NCI-H2081 treated with DMSO at 0.1 percent for 48 hours (cell line): ENCODE measurements at places on chromosomes 16 and 17.

DNA sequence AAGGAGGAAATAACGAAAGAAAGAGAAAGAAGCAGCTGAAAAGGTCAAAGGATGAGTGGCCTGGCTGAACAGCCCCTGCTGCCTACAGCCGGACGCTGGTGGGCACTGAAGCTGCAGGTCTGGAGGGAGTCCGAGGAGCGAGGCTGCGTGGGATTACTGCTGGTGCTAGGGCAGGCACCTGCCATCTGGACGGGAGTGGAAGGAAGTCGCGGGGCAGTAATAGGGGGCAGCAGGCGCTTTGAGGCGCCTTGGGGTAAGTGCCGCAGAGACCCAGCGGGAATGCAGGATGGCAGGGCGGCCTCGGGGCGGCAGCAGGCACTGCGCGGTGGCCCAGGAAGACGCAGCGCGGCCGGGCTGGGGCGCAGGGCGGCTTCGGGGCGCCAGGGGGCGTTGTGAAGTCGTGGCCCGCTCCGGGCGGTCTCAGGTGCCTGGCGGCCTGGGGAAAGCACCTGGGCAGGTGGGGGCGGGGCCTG lies 303 bp upstream of the SCNN1G start:
- DNase-seq, result peak; percentile 25

GRCh38 chr17:19271780-19272357 lies 34.7 kb downstream of the EPN2 start:
- no peak for DNase-seq

GRCh38 chr17:4584101-4584916 lies at the start of gene SMTNL2:
Gene SMTNL2, plus strand, starts transcription at chr17:4584529. Its CDS starts 77 bp downstream, at chr17:4584606.
- no peak for DNase-seq

DNA sequence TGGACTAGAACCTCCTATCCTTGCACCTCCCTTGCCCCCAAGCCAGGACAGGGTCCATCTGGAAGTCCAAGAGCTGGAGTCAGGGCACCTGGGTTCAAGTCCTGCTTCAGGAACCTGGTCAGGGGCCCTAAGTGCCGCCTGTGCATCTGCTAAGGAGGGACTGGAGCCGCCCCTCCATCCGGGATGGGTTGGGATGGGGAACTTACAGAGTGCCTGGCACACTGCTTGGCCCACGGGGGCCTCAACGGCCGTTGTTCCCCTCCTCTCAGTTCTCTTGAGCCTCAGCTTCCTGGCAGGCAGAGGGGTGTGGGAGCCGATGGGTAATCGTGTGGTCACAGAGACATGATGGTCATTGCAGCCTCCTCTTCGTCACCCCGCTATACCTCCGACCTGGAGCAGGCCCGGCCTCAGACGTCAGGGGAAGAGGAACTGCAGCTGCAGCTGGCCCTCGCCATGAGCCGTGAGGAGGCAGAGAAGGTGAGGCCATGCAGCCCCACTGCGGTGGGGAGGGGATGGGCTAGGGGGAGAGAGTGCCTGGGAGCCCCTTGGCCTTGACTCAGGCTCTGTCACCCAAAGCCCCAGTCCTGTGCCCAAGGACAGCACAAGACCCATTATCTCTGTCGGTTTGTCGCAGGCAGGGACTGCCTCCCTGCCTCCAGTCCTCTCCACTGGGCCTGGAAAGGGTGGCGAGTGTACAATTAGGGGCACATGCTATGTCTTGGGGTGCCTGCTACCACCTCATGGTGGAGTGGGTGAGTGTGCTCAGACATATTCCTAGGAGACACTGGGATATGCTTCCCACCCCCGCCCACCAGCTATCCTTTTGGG lies 5.4 kb downstream of the EPN3 start:
- DNase-seq, result no peak

GRCh38 chr17:2056206-2057174 lies 1.6 kb downstream of the HIC1 start:
- no peak for DNase-seq

GRCh38 chr17:27543464-27543856 lies 87.2 kb downstream of the KSR1 start:
- no peak for DNase-seq

GRCh38 chr16:78218279-78218678 lies 118.8 kb downstream of the WWOX start:
- DNase-seq, result no peak

GRCh38 chr17:72556944-72557826 lies 436.4 kb downstream of the SOX9 start:
- DNase-seq, result peak; percentile 21

- DNase-seq, result no peak
These were observed 342.8 kb upstream of the HSBP1 start for GRCh38 chr16:83464991-83465390.

GRCh38 chr17:75874323-75875181 lies 3.8 kb downstream of the TRIM47 start:
- no peak for DNase-seq

DNA sequence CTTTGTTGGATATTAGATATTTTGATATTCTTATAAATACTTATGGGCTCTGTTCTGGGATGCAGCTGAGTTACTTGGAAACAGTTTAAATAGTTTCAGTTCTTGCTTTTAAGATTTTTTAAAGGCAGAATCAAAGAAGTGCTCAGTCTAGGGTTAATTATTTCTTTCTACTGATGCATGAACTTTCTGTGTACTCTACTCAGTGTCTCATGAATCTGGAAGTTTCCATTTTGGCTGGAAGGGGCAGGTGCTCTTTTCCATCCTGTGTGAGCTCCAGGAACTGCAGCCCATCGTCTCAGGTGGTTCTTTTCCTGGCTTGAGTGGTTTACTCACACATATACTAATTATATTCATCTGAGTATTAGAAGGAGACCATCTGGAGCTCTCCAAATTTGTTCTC lies 61.1 kb upstream of the CPHXL start:
- DNase-seq, result no peak

DNA sequence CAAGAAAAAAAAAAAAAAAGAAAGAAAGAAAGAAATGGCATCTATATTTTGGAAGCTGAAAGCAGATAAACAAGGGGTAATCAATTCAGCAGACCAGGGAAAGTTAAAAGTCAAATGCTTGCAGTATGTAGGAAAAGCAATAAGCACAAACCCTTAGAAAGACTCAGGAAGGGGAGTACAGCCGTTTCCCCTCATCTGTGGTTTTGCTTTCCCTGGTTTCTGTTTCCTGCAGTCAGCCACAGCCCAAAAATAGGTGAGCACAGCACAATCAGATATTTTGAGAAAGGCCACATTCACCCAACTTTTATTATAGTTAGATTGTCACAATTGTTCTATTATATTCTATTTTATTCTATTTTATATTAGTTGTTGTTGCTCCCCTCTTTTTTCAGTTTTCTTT lies 14.4 kb upstream of the ALOX12 start:
- no peak for DNase-seq

DNA sequence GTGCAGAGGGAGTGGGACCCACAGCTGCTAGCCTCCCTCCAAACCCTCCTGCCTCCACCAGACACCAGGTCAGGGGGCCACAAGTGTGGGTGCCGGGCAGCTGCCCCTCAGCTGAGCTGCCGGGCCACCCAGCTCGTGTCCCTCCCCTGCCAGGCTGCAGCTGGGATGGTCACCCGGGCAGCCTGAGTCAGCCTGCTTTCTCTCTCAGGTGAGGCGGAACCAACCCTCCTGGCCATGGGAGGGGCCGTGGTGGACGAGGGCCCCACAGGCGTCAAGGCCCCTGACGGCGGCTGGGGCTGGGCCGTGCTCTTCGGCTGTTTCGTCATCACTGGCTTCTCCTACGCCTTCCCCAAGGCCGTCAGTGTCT lies 6.9 kb downstream of the SLC16A3 start:
- DNase-seq, result no peak

- no peak for DNase-seq
These were observed 247.8 kb downstream of the XYLT1 start for GRCh38 chr16:17222871-17223401.

DNA sequence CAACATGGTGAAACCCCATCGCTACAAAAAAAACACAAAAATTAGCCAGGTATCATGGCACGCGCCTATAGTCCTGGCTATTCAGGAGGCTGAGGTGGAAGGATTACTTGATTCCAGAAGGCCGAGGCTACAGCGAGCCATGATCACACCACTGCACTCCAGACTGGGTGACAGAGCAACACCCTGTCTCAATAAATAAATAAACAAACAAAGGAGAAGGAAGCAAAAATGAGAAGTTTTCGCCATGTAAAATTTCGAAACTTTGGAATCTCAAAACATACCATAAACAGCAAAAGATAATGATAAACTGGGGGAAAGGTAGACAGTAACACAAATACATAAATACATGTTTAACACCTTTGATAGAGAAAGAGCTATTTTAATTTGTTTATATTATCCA lies 130.9 kb downstream of the ZFHX3 start:
- no peak for DNase-seq

- no peak for DNase-seq
These were observed 661 bp downstream of the LYRM9 start for GRCh38 chr17:27892542-27892865.

DNA sequence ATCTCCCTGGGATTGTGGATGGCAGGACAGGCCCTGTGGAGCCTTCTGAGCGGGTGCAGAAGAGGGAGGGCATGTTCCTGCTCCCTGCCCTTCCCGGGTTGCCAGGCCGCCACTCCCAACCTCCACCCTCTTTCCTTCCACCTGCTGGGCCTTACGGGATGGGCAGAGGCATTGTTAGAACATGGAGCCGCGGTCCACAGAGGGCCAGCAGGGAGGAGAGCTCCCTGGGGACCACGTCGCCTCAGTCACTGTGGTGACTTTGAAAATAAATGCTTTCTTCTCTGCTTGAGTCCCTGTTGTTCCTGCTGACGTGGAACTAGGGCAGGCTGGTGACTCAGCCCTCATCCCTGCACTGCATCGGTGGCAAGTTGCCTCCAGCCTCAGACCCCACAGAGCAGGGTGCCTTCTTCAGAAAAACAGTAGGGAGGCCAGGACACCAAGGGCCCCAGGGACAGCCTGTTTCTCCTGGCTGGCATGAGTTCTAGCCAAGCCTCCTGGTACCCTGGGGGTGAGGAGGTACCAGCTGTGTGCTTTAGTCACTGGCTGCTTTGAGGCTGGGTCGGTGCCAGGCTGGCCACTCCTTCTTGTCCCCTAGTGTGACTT lies 224.9 kb downstream of the SEC14L1 start:
- DNase-seq, result peak; percentile 34

DNA sequence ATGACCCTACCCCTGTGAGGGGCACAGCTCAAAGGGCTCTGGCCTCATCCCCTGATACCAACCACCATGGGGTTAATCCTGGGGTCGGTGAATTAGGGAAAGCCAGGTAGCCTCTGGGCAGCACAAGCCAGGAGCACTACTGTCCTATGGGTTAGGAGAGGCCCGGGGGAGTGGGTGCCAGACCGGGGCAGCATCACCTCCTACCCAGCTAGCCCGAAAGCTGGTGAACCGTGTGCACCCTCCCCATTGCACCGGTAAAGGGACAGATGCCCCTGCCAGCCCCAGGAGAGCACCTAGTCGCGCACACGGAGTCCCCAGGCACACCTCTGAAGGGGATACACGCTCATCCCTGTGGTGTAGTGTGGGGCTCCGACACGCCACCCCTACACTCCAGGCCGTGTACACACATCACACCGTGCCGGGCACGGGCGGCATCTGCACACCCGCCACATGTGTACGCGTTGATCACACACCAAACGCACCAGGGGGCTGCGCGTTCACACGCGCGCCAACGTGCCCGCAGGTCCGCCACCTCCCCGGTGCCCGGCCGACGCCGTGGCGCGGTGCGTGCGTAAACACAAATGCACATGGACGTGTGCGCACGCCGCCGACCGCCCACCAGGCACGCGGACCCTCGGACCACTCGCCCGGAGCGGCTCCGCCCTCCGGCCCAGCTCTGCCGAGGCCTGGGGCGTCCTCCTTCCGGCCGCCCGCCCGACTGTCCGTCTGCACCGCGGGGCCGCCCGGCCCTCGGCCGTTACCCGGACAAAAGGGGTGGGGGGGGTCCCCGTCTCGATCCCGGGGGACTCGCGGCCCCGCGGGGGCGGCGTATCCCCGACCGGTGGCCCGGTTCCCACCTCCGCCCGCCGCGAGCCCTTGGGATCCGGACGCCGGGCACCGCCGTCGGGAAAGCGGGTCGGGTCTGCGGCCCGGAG lies 785 bp downstream of the UBALD1 start:
- DNase-seq, result no peak

- no peak for DNase-seq
These were observed 36.7 kb upstream of the SREBF1 start for GRCh38 chr17:17873450-17873991.

GRCh38 chr16:86975445-86975844 lies 341.7 kb downstream of the C16orf95 start:
- DNase-seq, result no peak

DNA sequence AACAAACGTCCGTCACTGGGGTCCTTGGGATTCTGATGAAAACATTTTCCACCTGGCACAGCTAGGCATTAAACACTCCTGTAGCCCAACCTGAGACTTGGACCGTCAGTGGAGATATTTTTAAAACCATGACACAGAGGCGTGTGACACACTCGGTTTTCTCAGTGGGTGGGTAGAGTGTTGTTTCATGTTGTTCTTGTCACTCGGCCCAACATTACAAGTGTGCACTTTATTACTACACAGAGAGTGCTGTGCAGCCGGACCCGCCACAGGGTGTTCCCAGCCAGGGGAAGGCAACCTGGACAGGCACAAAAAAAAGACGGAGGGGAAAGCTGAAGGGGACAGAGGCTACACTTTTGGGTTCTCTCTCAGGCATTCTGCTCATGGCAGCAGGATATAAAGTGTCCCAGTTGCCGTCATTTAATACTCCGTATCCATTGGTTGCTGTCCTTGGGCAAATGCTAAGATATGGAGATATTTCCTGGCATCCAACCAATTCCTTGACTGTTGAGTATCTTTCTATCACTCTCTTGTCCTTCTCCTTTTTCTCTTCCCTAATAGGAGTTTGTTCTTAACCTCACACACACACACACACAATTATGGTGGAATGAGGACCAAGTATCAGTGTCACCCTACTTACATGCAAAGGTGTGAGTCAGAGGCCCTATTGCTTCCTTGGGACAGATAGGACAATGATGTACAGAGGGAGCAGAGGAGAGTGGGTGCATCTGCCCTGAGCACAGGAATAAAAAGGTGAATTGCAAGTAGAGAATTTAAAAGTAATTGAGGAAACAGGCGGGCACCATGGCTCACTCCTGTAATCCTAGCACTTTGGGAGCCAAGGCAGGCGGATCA lies 154.1 kb upstream of the SOX9 start:
- no peak for DNase-seq

- DNase-seq, result no peak
These were observed 33.1 kb downstream of the MEAK7 start for GRCh38 chr16:84471316-84471715.

- DNase-seq, result no peak
These were observed 18.0 kb downstream of the CLEC3A start for GRCh38 chr16:78040396-78040795.

DNA sequence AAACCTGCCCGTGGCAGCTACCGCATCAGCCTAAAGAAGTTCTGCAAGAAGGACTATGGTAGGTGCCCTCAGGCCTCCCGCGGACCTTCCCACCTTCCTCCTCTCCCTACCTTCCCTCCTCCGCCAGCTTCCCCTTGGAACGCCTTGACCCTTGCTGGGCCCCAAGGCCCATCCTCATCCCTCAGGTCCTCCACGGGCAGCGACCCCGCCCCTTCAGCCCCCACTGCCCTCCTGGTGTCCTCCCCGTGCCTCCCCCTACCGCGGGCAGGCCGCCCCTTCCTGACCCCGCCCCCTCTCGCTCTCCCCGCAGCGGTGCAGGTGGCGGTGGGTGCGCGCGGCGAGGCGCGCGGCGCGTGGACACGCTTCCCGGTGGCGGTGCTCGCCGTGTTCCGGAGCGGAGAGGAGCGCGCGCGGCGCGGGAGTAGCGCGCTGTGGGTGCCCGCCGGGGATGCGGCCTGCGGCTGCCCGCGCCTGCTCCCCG lies 1.4 kb upstream of the TBC1D24 start:
- DNase-seq, result no peak
